ENCODE measurements at places on chromosomes 4 and X. TPM values are rescaled to one million over a fixed set of nuclear protein-coding genes. Genes with fewer than 3 reads are reported as not detected.

GRCh38 chr4:178632415-178632814 lies 1190.2 kb upstream of the AGA start:
- H3K27ac ChIP-seq, result no peak overlapping the region
- H3K4me1 ChIP-seq, result no peaks in the 10 kb centered on the region
- no peak for DNase-seq
- no peak overlapping the region for H3K4me3 ChIP-seq
- no peaks in the 10 kb centered on the region for H3K36me3 ChIP-seq

DNA sequence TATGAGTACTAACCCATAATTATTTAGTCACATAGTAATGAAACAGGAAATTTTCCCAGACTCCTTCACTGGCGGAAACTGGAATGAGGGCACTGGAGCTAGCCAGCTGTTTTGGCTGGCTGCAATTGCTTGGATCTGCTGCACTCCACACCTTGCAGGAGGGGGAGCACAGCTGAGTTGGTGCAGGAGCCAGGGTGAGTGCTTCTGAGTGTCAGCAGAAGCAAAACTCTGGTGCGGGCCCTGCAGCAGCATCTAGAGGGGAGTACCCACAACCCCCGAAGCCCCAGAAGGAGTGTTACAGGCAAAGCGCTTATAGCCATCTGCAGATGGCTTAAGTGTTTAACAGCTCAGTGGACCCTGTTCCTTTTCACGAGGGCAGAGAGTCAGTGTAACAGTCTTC lies 96.1 kb downstream of the RPA4 start:
- DNase-seq, result no peak

DNA sequence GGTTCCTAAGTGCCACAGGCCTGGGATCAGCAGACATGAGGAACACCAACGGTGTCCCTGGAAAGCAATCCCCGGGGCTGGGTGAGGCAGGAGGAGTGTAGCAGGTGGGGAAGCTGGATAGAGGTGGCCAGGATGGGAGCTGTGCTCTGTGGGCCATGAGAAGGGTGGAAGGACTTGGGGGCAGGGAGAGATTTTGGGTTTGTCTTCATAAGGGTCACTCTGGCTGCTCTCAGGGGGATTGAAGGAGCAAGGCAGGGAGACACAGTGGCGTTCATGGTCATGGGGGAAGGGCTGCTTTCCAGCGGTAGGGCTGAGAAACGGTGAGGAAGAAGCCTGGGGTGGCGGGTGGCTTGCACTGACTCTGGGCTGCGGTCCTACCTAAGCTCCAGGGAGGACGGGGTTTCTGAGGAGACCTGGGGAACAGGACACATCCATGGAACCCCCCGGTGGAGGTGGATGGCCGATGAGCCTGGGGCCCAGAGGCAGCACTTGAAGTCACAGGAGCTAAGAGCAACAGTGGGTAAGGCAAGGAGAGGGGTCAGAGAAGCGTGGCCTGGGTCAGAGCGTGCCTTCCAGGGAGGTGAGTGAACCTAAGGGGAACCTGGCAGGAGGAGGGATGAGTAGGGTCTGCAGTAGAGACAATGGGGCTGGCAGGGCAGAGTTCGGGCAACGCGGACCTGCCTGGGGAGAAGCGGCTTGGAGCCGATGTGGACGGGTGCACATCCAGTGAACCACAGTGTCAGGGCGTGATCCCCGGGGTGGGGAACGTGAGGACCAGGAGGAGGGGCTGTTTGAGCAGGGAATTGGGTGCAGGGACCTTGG lies 12.4 kb upstream of the CTBP1 start:
- DNase-seq, result no peak
- H3K4me3 ChIP-seq, result no peak overlapping the region
- no peak overlapping the region for H3K27ac ChIP-seq
- H3K27me3 ChIP-seq, result no peaks in the 10 kb centered on the region
- H3K4me1 ChIP-seq, result no peaks in the 10 kb centered on the region

GRCh38 chrX:154967603-154968002 lies 54.9 kb downstream of the F8 start:
- H3K27ac ChIP-seq, result no peak overlapping the region
- H3K4me1 ChIP-seq, result no peaks in the 10 kb centered on the region
- H3K27me3 ChIP-seq, result no peaks in the 10 kb centered on the region
- H3K4me3 ChIP-seq, result no peak overlapping the region

DNA sequence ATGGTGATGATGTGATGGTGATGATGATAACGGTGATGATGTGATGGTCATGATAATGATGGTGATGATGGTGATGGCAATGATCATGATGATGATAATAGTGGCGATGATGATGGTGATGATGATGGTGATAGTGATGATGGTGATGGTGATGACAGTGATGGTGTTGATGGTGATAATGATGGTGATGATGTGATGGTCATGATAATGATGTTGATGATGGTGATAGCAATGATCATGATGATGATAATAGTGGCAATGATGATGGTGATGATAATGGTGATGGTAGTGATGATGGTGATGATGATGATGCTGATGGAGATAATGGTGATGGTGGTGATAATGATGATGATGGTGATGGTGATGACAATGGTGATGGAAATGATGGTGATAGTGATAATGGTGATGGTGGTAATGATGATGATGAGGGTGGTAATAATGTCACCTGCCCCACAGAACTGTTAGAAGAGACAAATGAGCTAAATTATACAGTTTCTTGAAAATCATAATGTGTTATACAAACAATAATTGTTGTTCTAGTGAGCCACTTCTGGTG lies 289.9 kb downstream of the ASMT start:
- no peaks in the 10 kb centered on the region for H3K27me3 ChIP-seq
- DNase-seq, result no peak
- H3K36me3 ChIP-seq, result no peaks in the 10 kb centered on the region
- no peak overlapping the region for H3K27ac ChIP-seq

- peaks cover 3% of the 10 kb centered on the region for H3K4me1 ChIP-seq
- no peak overlapping the region for H3K27ac ChIP-seq
- no peak overlapping the region for H3K4me3 ChIP-seq
- H3K27me3 ChIP-seq, result no peaks in the 10 kb centered on the region
- DNase-seq, result no peak
Observed at GRCh38 chrX:72713130-72713529, 976 bp downstream of the PHKA1 start.

GRCh38 chr4:155237567-155237966 lies 29.1 kb downstream of the NPY2R start:
- no peak for DNase-seq
- no peak overlapping the region for H3K4me3 ChIP-seq
- H3K27me3 ChIP-seq, result no peaks in the 10 kb centered on the region

DNA sequence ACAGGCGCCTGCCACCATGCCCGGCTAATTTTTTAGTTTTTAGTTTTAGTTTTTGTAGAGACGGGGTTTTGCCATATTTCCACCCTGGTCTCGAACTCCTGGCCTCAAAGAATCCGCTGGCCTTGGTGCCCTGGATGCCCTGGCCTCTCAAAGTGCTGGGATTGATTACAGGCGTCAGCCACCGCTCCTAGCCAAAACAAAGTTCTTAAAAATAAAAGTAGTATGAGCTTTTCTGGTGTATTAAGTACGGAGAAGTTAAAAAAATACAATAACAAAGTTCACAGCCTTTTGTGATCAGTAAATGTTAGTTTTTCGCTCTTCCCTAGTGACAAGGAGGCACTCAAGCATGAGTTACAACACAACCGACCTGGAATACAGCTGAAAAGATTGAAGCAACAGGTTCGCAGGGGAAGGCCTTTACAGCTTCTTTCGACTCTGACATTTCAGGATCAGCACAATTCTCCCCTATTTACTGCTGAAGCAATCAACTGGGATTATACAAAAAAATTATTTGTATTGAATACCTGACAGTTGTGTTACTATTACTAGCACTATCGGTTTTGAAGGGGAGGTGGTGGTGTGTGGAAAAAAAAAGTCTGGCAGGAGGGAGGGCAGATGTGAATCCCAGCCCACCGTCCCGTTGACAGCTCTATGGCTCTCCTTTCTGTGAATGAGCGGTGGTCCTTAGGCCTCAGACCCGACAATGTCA lies 893 bp upstream of the METAP1 start:
- peaks cover 7% of the 10 kb centered on the region for H3K4me1 ChIP-seq
- DNase-seq, result no peak
- peak overlapping the region; percentile 84 for H3K27ac ChIP-seq

- H3K4me1 ChIP-seq, result no peaks in the 10 kb centered on the region
- H3K4me3 ChIP-seq, result no peak overlapping the region
- no peaks in the 10 kb centered on the region for H3K36me3 ChIP-seq
- no peaks in the 10 kb centered on the region for H3K27me3 ChIP-seq
- H3K27ac ChIP-seq, result no peak overlapping the region
- no peak for DNase-seq
Observed at GRCh38 chrX:66164931-66165330, 884 bp downstream of the HEPH start.

GRCh38 chr4:164288578-164288977 lies 465.4 kb upstream of the SMIM31 start:
- no peaks in the 10 kb centered on the region for H3K36me3 ChIP-seq
- no peak for DNase-seq
- H3K27ac ChIP-seq, result no peak overlapping the region
- H3K4me3 ChIP-seq, result no peak overlapping the region
- H3K4me1 ChIP-seq, result no peaks in the 10 kb centered on the region

- no peaks in the 10 kb centered on the region for H3K4me1 ChIP-seq
- no peaks in the 10 kb centered on the region for H3K27me3 ChIP-seq
- H3K4me3 ChIP-seq, result no peak overlapping the region
- H3K27ac ChIP-seq, result no peak overlapping the region
Observed at GRCh38 chr4:179392787-179393186, 1950.5 kb upstream of the AGA start.

- no peak overlapping the region for H3K4me3 ChIP-seq
- no peaks in the 10 kb centered on the region for H3K4me1 ChIP-seq
- H3K27ac ChIP-seq, result no peak overlapping the region
- H3K36me3 ChIP-seq, result no peaks in the 10 kb centered on the region
Observed at GRCh38 chr4:45629717-45630116, 494.1 kb downstream of the GABRG1 start.

- H3K36me3 ChIP-seq, result no peaks in the 10 kb centered on the region
- H3K27me3 ChIP-seq, result peaks cover 18% of the 10 kb centered on the region
- no peak overlapping the region for H3K27ac ChIP-seq
- no peaks in the 10 kb centered on the region for H3K4me1 ChIP-seq
- H3K4me3 ChIP-seq, result no peak overlapping the region
Observed at GRCh38 chrX:19789782-19790181, 97.6 kb downstream of the SH3KBP1 start.

DNA sequence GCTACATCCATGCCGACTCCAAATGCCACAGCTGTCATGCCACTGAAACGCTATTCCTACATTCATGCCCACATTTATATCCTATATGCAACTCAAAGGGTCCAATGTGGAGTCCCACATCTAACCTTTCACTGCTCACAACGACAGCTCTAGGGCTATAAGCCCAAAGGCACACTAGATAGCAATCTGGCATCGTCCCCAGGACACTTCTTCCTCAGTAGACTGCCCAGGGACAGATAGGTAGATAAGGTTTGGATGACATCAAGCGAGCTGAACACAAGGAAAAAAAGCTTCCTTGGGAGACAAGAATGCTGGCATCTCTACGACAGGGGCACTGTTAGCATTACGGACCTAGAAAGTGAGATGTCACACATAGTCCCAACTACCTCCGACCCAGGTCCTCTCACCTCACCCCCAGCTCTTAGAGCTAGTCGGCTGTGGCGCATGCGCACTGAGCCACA lies 685 bp downstream of the RAB9B start:
- peak; percentile 58 for DNase-seq
- H3K4me1 ChIP-seq, result no peaks in the 10 kb centered on the region
- no peaks in the 10 kb centered on the region for H3K36me3 ChIP-seq
- peak overlapping the region; percentile 66 for H3K27ac ChIP-seq
- H3K27me3 ChIP-seq, result peaks cover 4% of the 10 kb centered on the region

DNA sequence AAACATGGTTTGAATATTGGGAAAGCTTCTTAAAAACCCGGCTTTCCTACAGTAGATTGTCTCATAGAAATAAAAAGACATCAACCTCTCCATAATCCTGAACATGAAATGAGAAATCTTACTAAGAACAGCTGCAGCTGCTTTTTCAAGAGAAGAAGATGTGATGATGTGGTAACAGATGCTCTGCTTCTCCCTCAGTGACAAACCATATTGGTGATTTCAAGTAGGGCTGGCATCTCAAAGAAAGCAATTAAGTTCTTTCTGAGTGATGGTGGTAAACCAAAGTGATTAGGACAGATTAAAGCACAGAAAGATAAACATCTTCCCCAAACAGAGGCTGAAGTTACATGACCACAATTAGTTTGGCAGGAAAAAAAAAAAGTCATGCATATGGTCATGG lies 1477.7 kb downstream of the RAPGEF2 start:
- H3K27ac ChIP-seq, result no peak overlapping the region
- H3K36me3 ChIP-seq, result no peaks in the 10 kb centered on the region
- no peak overlapping the region for H3K4me3 ChIP-seq
- no peak for DNase-seq
- no peaks in the 10 kb centered on the region for H3K4me1 ChIP-seq

GRCh38 chr4:90174621-90175023 lies 47.4 kb downstream of the CCSER1 start:
- H3K27me3 ChIP-seq, result no peaks in the 10 kb centered on the region
- DNase-seq, result peak; percentile 34
- no peaks in the 10 kb centered on the region for H3K4me1 ChIP-seq

GRCh38 chrX:15939737-15940136 lies 85.1 kb upstream of the AP1S2 start:
- peaks cover 29% of the 10 kb centered on the region for H3K27me3 ChIP-seq
- no peaks in the 10 kb centered on the region for H3K36me3 ChIP-seq
- no peak for DNase-seq
- H3K4me3 ChIP-seq, result no peak overlapping the region
- H3K27ac ChIP-seq, result no peak overlapping the region
- no peaks in the 10 kb centered on the region for H3K4me1 ChIP-seq

- peak overlapping the region; percentile 30 for H3K27ac ChIP-seq
- H3K4me1 ChIP-seq, result no peaks in the 10 kb centered on the region
- H3K27me3 ChIP-seq, result peaks cover 57% of the 10 kb centered on the region
- peak overlapping the region; percentile 36 for H3K4me3 ChIP-seq
Observed at GRCh38 chrX:115968436-115969252, 201.9 kb upstream of the AGTR2 start.

- no peaks in the 10 kb centered on the region for H3K36me3 ChIP-seq
- H3K27ac ChIP-seq, result no peak overlapping the region
- DNase-seq, result no peak
Observed at GRCh38 chr4:151292038-151292437, 15.1 kb downstream of the PRSS48 start.

GRCh38 chr4:64001229-64001898 lies 407.9 kb downstream of the TECRL start:
- H3K36me3 ChIP-seq, result no peaks in the 10 kb centered on the region
- no peak overlapping the region for H3K27ac ChIP-seq
- H3K27me3 ChIP-seq, result no peaks in the 10 kb centered on the region
- DNase-seq, result no peak
- H3K4me3 ChIP-seq, result no peak overlapping the region

The POU3F4 gene
- total RNA-seq, result not detected

The CITED1 gene
- not detected for total RNA-seq

The FREM3 gene
- 0.12 TPM for total RNA-seq

The GAB3 gene
- total RNA-seq, result 12.8 TPM

The CXCR3 gene
- 0.74 TPM for total RNA-seq

The UBQLN2 gene
- total RNA-seq, result 27.3 TPM

The FGF13 gene
- total RNA-seq, result 2.1 TPM

The UNC5C gene
- total RNA-seq, result 27.9 TPM

The NMU gene
- 1.5 TPM for total RNA-seq

The ASB9 gene
- 3.7 TPM for total RNA-seq

The SYP gene
- 5.6 TPM for total RNA-seq
